Immature natural killer cell (primary cell): ENCODE measurements at places on chromosomes 16 and 17. TPM values are rescaled to one million over a fixed set of nuclear protein-coding genes. Genes with fewer than 3 reads are reported as not detected.
A peak's percentile ranks its signal among the peaks of the same experiment; 100 is the strongest.

Gene MYH2
- polyA plus RNA-seq = not detected

Gene HBM
- polyA plus RNA-seq = 2.5 TPM

Gene C17orf100
- polyA plus RNA-seq = 1.7 TPM

Gene ZSCAN10
- polyA plus RNA-seq = not detected

Gene HAGH
- polyA plus RNA-seq = 54.7 TPM

Gene CAMKK1
- polyA plus RNA-seq = not detected

Gene CA5A
- polyA plus RNA-seq = not detected

Gene AHSP
- not detected for polyA plus RNA-seq

Gene TRIM47
- polyA plus RNA-seq = 3.2 TPM

- DNase-seq = no peak
Observed at GRCh38 chr17:3009411-3009920, 53.9 kb downstream of the OR1D5 start.

- DNase-seq = peak; percentile 44
Observed at GRCh38 chr17:47802341-47803022, 19.1 kb downstream of the OSBPL7 start.

GRCh38 chr17:28325211-28325610, 6.2 kb downstream of the TMEM97 start:
- DNase-seq = no peak

DNA sequence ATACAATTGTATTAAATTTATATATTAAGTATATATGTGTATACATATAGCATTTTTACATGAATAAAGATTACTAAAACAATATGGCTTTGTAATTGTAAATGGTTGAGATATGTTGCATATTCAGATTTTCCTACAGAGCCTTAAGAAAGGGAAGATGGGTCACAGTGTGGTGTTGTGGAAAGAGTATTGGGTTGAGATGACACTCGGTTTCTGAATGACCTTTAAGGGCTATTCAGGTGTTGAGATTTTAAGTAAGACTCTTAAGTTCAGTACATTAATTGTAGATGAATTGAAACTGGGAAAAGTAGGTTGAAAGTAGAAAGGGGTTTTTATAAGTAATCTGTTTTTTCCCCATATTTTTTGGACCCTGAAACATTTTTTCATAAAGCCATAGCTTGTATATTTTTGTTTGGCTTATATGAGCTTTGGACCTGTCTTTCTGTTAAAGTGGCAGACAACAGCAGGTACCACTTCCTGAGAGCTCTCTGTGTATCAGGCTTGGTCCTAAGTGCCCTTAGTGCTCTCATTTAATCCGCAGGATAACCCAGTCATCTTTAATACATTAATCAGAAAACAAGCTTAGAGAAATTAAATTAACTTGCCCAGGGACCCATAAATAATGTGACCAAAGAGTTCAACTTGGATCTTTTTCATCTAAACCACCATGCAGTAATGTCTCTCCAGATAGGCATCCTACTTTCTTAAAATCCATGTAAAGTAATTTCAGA, 48.5 kb upstream of the MRC2 start:
- no peak for DNase-seq

DNA sequence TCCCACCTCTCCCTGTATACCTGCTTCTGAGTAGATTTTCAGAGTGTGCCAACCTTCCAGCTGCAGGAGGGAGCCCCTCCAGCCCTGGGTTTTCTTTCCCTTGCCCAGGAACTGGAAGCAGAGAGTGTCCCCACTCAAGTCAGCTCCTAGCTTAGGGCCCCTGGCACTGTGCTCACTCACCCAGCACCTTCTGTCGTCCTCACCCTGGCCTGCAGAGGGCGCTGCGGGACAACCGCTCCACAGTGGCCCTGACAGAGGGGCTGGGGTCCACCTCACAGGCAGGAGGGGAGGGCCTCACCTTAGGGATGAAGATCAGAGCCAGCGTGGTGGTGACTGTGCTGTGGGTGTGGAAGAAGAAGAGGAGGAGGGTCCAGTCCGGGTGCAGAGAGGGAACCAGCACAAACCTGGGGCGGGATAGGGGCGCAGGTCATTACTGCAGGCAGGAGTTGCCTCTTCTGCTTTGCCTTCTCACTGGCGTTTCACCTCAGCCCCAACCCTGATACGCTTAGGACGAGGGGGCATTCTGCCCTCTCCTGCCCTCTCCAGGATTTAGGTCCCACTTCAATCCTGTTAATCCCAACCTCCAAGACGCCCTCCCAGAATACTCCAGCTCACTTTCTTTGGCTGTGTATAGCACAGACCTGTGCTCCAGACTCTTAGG, 10.0 kb downstream of the GPR179 start:
- peak; percentile 10 for DNase-seq

GRCh38 chr16:16137110-16137509, 86.2 kb downstream of the ABCC6 start:
- DNase-seq = no peak

- DNase-seq = no peak
Observed at GRCh38 chr17:72576289-72576759, 455.5 kb downstream of the SOX9 start.

DNA sequence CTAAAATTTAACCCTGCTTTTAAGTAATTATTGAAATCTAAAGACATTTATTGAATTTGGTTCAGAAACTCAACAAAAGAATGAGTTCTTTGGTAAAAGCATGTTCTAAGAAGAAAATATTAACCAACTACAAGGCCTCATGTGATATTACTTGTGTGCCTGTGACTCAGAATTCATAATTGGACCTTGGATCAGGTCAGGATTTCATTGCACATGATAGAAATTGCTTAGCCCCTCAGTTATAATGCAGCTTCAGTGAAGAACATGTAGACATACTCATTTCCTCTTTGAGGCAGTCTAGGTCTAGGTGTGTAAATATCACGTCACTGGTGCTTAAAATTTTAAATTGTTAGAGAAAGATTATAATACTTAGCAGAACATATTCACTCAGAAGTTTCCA, 410.0 kb upstream of the SOX9 start:
- DNase-seq = no peak

GRCh38 chr16:85259115-85259831, 147.0 kb upstream of the CIBAR2 start:
- DNase-seq = no peak

DNA sequence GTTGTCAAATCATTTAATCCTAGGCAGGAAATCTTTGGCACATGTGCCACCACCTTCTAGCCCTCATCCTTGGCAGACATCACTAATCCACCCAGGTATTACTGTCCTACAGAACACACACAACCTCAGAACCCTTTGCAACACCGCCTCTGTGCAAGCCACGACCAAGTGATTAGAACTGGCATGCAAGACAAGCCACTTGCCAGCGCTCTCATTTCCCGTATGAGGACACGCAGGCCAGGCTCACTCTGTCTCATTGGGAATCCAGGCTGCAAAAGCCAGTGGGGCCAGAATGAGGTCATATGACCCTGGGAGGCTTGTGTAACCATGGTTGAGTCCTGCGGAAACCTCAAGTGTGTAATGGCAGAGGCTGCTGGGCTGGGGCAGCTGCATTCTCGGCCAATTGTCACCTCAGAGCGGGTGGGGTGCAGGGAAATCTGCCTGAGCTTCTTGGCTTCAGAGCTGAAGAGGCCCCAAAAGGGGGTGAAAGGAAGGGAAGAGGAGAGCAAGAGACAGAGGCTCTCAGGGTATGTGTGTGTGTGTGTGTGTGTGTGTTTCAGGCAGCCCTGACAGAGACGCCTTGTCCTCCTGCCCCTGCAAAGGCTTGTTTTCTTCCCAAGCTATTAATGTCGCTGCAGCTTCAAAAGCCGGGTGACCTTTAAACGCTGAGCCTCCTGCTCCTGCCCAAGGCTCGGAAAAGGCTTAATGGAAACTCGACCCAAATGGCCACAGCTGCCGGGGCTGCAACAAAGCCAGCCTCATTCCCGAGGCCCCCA, 43.2 kb upstream of the MRPS23 start:
- peak; percentile 33 for DNase-seq

GRCh38 chr17:28928061-28928460, 23.3 kb downstream of the PHF12 start:
- no peak for DNase-seq

GRCh38 chr16:46731691-46732555, 16.2 kb downstream of the MYLK3 start:
- DNase-seq = no peak
